DMS79 (cell line): ENCODE measurements at places on chromosomes 6 and 20.

- no peak for DNase-seq
Observed at GRCh38 chr6:17768388-17768787, 61.7 kb upstream of the NUP153 start.

DNA sequence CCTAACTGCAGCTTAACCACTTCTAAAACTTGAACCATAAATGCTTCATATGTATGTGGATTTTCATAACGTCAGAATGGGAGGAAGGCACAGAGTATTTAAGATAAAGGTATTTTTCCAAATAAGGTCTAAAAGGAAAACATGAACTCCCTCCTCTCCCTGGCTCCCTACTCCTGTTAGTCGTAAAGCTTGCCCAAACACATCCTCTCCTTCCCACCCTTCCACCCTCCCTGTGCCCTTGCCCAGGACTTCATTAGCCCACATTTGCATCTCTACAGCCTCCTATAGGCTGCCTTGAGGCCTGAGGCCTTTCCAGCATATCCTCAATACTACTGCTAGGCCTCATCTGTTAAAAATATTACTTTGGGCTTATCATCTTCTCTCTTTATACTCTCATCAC, 17.1 kb upstream of the SMIM13 start:
- DNase-seq: no peak

DNA sequence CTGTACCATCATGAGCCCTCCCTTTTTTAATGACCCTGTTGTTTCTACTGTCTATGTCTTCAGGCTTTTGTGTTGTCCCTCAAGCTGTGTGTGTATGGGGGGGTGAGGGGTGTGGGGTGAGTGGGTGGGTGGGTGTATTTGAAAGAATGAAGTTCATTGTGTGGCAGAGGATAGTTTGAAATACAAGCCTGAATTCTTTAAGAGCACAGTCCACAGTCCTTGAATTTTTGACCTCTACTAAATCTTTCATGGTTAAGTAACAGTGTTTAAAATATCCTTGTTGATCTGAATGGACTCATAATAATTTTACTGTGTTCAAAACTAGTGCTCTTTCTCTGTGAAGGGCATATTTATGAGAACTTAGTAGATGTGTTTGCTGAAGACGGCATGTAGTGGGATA, 10.0 kb downstream of the MRAP2 start:
- DNase-seq: no peak

DNA sequence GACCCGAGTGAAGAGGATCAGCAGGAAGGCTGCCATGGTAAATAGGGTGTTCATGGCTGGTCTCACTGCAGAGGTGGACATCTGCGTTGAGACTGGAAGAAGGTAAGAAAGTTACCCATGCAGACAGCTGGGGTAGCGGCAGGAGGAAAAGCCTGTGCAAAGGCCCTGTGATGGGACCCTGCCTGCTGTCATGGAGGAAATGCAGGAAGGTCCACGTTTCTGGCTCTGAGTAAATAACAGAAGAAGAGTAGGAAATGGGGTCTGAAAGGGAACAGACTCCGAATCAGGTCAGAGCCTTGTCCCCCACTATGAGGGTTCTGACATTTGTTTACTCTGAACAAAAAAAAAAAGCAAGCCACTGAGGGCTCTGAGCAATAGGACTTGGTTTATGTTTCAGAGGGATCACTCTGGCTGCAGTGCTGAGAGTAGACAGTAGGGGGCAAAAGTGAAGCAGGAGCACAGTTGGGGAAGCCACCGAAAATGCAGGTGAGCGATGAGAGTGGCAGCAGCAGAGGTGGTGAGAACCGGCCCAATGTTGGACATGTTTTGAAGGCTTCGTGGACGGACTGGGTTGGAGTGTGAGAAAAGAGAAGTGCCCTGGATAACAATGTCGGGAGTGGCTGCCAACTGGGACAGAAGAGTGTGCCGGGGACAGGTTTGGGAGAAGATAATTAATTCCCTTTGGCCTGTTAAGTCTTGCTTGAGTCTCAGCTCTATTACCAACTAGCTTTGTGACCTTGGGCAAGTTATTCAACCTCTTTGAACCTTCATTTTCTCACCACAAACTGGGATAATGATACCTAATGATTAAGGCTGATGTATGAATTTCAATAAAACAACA, 57.9 kb upstream of the MAP7 start:
- no peak for DNase-seq

DNA sequence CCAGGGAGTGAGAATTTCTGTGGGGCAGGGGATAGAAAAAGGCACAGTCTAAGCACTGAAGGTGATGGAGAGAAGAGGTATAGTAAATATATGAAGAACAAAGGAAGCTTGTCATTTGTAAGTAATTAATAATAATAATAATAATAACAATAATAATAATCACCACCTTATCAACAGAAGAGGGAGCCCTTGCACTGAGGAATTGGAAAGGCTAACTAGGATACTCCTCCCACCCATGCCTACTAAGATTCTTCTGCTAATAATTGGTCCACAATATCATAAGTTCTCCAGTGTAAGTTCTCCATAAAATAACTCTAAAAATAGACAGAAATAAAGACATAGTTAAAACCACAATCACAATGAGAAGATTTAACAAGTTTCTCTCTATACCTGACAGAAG, 912 bp upstream of the OR12D3 start:
- DNase-seq: no peak

GRCh38 chr6:703552-703951, 10.6 kb upstream of the EXOC2 start:
- DNase-seq: no peak

- no peak for DNase-seq
Observed at GRCh38 chr6:128731249-128732165, 151.4 kb upstream of the LAMA2 start.

DNA sequence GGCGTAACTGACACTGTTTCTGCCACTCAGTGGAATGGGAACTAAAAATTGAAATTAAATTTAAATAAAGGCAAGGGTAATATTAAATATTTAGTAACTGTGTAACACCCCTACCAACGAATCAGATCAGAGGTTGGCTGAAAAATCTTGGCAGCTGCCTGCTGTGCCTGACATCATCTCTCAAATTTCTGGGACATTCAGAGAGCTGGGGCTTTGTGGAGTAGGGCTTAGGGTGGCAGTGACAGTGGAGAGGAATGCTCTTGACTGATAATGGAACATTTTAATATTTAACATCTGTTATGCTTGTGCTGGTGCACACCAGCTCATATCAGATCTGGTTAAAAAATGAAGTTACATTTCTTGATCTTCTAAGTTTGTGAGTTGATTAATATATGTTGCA, 62.2 kb downstream of the RFPL4B start:
- DNase-seq: no peak

- no peak for DNase-seq
Observed at GRCh38 chr6:129708496-129709195, 1.3 kb downstream of the ARHGAP18 start.

DNA sequence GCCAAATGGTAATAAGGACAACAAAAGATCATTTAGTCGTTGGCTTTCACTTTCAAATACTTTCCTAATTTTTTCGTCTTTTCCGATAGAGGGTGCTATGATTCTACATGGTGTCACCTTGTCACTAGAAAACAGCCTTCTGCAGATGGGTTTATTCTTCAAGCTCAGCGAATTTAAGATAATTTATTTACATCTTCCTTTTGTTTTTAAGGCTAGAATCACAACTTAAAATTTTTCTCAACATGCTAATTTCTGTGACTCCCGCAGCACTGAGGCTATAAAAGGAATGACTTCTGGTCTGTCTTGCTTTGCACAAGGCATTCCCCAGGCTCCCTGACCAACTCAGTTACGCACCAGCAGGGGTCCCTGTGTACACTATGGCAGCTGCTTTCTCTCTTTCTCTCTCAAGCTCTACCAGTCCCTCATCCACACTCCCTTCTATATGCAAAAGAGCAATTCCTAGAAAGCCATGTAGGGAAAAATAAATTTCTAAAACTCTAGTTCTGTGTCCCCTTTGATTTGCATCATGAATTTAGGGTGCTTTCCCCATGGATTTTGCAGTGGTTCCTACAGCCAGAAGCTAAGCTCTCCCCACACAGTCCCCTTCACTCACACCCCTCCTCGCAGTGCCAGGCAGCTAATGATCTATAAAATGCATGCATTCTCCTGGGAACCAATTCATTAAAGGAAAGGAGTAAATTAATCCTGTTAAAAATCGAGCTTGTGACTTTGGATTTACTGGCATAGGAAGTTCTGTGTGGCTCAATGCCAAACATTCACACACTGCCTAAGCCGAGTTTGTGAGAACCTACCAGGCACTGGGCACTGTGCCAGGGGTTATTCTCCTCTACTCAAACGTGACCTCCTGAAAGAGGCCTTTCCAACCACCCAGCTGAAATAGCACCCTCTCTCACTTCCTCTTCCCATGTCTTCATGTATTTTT, 74.5 kb downstream of the DCDC2 start:
- peak; percentile 66 for DNase-seq

DNA sequence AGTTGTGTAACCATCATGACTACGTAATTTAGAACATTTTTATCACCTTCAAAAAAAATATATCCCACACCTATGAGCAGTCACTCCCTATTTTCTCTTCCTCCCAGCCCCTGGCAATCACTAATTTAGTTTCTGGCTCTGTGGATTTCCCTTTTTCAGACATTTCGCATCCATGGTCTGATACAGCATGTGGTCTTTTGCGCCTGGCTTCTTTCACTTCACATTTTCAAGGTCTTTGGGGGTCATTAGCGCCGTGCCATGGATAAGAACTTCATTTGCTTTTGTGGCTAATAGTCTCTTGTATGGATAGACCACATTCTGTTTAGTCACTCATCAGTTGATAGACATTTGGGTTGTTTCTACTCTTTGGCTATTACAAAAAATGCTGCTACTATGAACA, 44.9 kb upstream of the DUSP22 start:
- no peak for DNase-seq

- DNase-seq: no peak
Observed at GRCh38 chr6:90019216-90019615, 124.9 kb downstream of the GJA10 start.

- DNase-seq: no peak
Observed at GRCh38 chr6:57315111-57315510, 2.3 kb upstream of the PRIM2 start.

GRCh38 chr20:50186151-50186885, 4.3 kb upstream of the CEBPB start:
- DNase-seq: peak; percentile 15

GRCh38 chr6:36914227-36914794, 28.6 kb downstream of the C6orf89 start:
- DNase-seq: no peak

GRCh38 chr6:109052018-109052651, 42.5 kb downstream of the SESN1 start:
- no peak for DNase-seq

- DNase-seq: no peak
Observed at GRCh38 chr6:113664909-113665308, 192.2 kb upstream of the MARCKS start.

DNA sequence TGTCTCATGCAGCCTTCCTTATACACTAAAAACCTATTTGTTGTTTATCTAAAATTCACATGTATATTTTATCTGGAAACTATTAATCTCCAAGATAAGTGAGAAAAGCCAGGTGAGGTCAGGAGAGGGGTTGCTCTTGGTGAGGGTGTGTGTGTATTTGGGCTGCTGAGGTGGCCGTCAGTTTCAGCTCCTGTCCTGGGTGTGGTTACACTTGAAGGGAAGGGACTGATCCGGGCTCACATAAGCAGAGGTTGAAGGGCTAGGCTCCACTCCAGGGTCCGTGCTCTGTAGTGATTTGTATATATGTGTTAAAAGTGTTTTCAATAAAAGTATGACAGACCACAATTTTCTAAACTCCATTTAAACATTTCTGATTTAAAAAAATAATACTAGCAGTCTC, 13.5 kb upstream of the SNAI1 start:
- no peak for DNase-seq

GRCh38 chr6:148818939-148819575, 72.2 kb downstream of the UST start:
- no peak for DNase-seq

GRCh38 chr20:46118481-46119020, 437 bp downstream of the CD40 start:
- no peak for DNase-seq

- DNase-seq: no peak
Observed at GRCh38 chr6:41643899-41644269, 5.6 kb downstream of the MDFI start.

- DNase-seq: no peak
Observed at GRCh38 chr6:70547313-70547712, 19.4 kb upstream of the SDHAF4 start.

DNA sequence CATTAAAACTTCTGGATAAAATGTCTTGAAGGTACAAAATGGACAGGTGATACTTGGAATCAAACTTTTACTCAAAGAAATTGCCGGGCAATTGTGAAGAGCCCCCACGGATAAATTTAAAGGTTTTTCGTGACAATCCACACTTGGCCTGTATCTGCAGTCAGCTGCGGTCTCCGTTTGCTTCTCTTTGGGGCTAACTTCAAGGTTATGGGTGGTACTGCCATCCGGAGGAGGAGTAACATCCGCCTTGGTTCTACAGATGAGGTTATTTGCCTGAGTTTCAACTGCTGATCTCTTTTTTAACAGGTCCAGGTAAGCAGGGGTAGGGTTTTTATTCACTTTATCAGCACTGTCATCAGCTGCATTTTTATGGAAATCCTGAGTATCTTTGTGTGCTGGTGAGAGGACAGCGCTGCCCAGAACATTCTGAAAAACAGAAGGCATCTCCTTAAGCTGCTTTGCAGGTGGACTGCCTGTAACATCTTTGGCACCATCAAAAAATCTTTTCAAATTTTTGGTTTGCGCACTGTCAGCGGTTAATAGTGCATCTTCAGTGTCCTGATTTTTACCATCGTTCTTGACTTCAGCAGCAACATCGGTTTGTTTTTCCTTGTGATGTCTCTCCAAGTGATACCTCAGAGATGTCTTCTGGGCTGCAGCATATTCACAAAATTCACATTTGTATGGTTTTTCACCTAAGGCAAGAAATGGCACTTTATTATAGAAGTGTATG, 16.9 kb downstream of the ZNF217 start:
- no peak for DNase-seq

DNA sequence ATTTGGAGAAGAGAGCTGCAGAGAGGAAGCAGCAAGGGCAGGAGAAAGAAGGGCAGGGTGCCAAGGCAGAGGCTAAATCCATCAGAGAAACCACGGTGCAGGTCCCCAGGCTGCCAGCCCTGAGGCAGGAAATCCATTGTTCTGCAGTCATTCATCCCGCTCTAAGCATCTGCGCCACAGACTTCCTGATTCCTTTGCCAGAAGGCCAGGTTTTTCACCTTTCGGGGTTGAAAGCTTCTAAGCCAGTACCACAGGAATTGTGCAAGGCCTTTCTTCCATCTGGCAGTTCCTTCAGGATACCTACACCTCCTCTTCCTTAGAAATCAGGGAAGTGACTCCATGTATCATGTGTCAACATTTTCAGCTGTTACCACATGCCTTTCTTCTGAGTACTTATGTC, 45.6 kb downstream of the ADGRF5 start:
- peak; percentile 9 for DNase-seq

DNA sequence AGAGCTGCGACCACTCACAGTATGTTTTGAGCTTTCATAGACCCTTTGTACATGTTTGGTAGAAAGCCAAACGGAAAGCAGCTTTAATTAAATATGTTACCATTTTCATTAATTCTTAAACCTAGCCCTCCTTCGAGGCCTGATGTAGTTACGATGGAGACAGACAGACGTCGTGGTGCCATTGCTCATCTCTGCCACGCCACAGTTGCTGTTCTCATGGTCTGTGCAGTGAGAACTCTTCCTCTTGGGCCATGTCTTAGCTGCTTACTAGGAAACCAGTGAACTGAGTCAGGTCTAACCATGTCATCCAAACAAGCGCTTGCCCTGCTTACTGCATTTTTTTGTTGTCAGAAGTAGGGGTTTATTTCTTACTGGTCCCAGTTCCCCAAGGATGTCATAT, 62.8 kb downstream of the SNX9 start:
- no peak for DNase-seq

- DNase-seq: no peak
Observed at GRCh38 chr6:63795006-63795405, 159.4 kb downstream of the PHF3 start.

- DNase-seq: no peak
Observed at GRCh38 chr6:157597461-157598312, 216.7 kb downstream of the ZDHHC14 start.
